ENCODE measurements at places on chromosomes 4 and X. TPM values are rescaled to one million over a fixed set of nuclear protein-coding genes. Genes with fewer than 3 reads are reported as not detected.

DNA sequence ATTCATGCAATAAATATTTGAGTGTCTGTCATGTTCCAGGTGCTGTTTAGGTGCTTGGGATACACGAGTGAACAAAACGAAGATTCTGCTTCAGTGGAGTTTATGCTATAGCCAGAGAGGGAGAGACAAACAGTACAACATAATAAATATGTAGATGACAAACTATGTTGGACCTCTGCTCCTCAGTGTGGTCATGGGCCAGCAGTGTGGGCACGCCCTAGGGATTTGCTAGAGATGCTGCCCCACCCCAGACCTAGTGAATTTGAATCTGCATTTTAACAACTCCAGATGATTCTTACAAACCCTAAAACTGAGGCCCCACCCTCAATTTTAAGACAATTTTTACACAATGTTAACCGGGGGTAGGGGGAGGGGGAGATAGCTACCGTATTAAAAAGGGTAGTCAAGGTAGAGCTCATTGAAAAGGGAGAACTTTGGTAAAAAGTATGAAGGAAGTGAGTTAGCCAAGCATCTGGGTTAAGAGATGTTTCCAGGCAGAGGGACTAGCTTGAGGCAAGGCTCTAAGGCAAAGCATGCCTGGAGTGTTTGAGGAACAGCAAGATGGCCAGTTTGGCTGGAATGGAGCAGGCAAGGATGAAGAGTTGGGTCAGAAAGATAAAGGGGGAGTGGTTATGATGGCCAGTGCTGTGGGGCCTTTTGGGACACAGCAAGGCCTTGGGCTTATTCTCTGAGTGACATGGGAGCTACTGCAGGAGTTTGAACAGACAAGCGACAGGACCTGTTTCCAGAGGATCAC lies 42.4 kb downstream of the SEPSECS start:
- H3K36me3 ChIP-seq = peaks cover 4% of the 10 kb centered on the region
- DNase-seq = no peak
- no peak overlapping the region for H3K27ac ChIP-seq
- peaks cover 2% of the 10 kb centered on the region for H3K4me1 ChIP-seq
- H3K27me3 ChIP-seq = no peaks in the 10 kb centered on the region

- no peak overlapping the region for H3K4me3 ChIP-seq
- DNase-seq = no peak
- no peaks in the 10 kb centered on the region for H3K27me3 ChIP-seq
- H3K36me3 ChIP-seq = no peaks in the 10 kb centered on the region
- H3K4me1 ChIP-seq = peaks cover 31% of the 10 kb centered on the region
- no peak overlapping the region for H3K27ac ChIP-seq
Observed at GRCh38 chrX:13001097-13001496, 26.2 kb downstream of the TMSB4X start.

The MEPE gene
- total RNA-seq = not detected

- no peaks in the 10 kb centered on the region for H3K27me3 ChIP-seq
- H3K4me3 ChIP-seq = peak overlapping the region; percentile 2
- H3K4me1 ChIP-seq = peaks cover 79% of the 10 kb centered on the region
- peak overlapping the region; percentile 96 for H3K27ac ChIP-seq
- peaks cover 30% of the 10 kb centered on the region for H3K36me3 ChIP-seq
Observed at GRCh38 chr4:169099771-169100180, 89.7 kb upstream of the CBR4 start.

The GALNT7 gene
- 35.0 TPM for total RNA-seq

DNA sequence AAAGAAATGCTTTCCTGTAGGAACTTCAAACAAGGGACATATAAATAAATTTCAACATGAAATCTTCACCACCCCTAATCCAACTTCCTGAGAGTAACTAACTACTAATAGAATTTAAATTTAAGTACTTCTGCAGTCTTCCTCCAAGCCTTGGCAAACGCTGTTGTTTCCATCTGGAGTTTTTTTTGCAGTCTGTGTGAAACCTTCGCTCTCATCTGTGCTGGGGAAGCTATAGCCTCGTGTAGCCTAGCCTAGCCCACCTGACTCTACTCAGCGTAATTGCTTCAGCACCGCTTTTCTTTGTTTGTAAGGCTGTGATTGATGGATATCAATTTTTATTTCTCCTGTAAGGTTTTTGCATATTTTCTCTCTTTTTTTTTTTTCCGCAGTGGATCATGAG lies 30.9 kb downstream of the STOX2 start:
- no peak for DNase-seq
- no peaks in the 10 kb centered on the region for H3K36me3 ChIP-seq
- no peaks in the 10 kb centered on the region for H3K4me1 ChIP-seq
- peaks cover 3% of the 10 kb centered on the region for H3K27me3 ChIP-seq

- H3K4me3 ChIP-seq = no peak overlapping the region
- no peaks in the 10 kb centered on the region for H3K36me3 ChIP-seq
- no peak for DNase-seq
Observed at GRCh38 chr4:86101410-86101809, 258.4 kb downstream of the MAPK10 start.

- no peaks in the 10 kb centered on the region for H3K27me3 ChIP-seq
- peaks cover 20% of the 10 kb centered on the region for H3K36me3 ChIP-seq
- no peak overlapping the region for H3K4me3 ChIP-seq
- DNase-seq = no peak
Observed at GRCh38 chr4:6840062-6840976, 57.8 kb downstream of the KIAA0232 start.

- H3K27me3 ChIP-seq = no peaks in the 10 kb centered on the region
- H3K4me3 ChIP-seq = no peak overlapping the region
- no peak overlapping the region for H3K27ac ChIP-seq
- H3K4me1 ChIP-seq = no peaks in the 10 kb centered on the region
- DNase-seq = no peak
Observed at GRCh38 chr4:172104539-172104938, 291.3 kb downstream of the GALNTL6 start.

The PNMA6A gene
- total RNA-seq = 1.6 TPM

DNA sequence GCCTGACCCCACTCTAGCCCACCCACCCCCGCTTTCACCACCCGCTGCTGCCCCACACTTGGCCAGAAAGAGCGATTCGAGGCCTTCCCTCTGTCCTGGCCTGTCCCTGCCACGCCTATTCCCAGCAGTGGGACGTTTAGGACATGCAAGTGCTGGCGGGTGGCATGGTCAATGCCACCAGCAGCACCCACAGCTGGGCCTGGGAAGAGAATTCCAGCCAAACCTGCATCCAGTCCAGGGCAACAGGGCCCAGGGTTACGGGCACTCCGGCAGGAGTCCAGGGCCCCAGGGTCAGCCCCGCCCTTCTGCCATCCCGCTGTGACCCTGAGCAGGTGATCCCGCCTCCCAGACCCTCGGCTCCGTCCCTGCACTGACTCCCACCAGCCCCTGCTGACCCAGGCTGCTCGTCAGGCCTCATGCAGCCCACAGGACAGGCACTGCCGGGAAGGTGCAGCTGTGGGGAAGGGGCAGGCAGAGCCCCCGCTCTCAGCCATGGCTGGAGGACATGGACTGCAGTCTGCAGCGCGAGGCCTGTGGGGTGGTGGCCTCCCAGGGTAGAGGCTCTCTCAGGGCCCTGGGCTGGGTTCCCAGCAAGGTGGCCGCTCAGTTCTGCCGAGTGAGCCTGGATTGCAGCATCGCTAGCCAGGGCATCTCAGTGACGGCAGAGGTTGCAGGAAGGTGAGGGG lies 6.8 kb upstream of the HTRA3 start:
- no peaks in the 10 kb centered on the region for H3K36me3 ChIP-seq
- no peaks in the 10 kb centered on the region for H3K27me3 ChIP-seq
- peaks cover 25% of the 10 kb centered on the region for H3K4me1 ChIP-seq
- no peak for DNase-seq
- no peak overlapping the region for H3K27ac ChIP-seq

GRCh38 chrX:145821291-145821897 lies 3.8 kb downstream of the SLITRK2 start:
- no peaks in the 10 kb centered on the region for H3K36me3 ChIP-seq
- no peak overlapping the region for H3K27ac ChIP-seq
- H3K4me3 ChIP-seq = no peak overlapping the region
- H3K4me1 ChIP-seq = peaks cover 4% of the 10 kb centered on the region

GRCh38 chr4:7430368-7430964 lies 4.3 kb downstream of the PSAPL1 start:
- H3K36me3 ChIP-seq = no peaks in the 10 kb centered on the region
- no peak overlapping the region for H3K27ac ChIP-seq
- no peak for DNase-seq
- H3K4me1 ChIP-seq = no peaks in the 10 kb centered on the region

All from osteocyte (in vitro differentiated cells).